ENCODE measurements at places on chromosomes 4 and X. TPM values are rescaled to one million over a fixed set of nuclear protein-coding genes. Genes with fewer than 3 reads are reported as not detected.

Gene CSAG2
- polyA plus RNA-seq = 0.58 TPM

GRCh38 chr4:21470535-21470934, 478.0 kb downstream of the KCNIP4 start:
- DNase-seq = no peak

Gene ZCCHC18
- 12.0 TPM for polyA plus RNA-seq

DNA sequence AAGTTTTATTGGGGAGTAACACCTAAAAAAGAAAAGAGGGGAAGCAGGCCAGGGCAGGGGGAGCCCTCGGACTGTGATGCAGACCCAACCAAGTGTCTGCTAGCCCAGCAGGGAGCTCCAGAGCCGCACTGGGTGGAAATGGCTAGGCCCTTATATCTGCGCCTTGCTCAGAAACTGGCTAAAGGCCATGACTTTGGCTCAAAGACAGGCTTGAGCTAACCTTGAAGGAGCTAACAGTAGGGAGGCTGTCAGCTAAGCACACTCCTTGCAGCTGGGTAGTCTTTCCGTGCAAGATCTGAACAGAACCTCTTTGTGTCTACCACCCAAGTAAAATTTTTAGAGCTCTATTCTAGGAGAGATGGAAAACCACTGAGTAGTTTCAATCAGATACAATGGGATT, 43.0 kb downstream of the SEPSECS start:
- no peak for DNase-seq

Gene POU4F2
- not detected for polyA plus RNA-seq

- no peak for DNase-seq
These were observed 32.0 kb downstream of the F8 start for GRCh38 chrX:154990496-154990895.

GRCh38 chr4:185735866-185736400, 76.1 kb downstream of the SORBS2 start:
- DNase-seq = no peak

DNA sequence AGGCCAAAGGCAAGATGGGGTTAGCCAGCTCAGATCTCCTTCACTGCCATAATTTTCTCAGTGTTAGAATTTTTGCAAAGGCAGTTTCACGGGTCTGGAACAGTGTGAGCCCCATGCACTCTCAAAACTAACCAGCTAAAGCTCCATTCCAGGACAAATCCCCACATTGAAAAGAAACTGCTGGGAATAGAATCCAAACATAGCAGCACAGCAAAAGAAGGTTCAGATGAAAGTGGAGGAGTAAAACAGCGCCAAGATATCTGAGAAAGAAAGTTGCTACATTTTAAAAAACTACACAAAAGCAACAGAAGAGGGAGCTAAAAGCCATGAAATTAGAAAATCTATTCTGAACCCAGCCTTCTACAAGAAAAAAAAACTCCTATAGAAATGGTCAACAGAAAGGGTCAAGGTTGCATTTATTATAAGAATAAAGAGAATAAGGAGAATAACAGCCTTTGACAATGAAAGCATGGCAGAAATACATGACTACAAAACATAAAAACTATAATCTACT, 39.6 kb upstream of the SLC7A3 start:
- no peak for DNase-seq

DNA sequence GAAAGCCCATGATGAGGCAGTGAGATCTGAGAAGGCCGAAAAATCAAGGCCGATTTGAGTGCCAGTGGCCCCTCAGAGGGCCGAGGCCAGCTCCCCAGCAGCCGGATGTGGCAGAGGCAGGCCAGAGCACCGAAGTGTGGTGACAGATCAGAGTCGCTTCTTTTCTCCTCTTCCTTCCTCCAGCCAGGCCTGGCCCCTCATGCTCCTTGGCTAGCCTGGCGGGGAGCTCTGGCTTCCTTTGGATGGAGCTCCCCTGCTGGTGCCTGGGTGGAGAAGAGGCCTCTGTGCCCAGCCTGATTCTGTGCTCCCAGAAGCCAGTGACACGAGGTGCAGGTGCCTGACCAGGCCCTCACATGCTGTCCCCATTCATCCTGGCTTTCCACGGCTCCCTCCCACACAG, 127.2 kb upstream of the PABPC4L start:
- no peak for DNase-seq

DNA sequence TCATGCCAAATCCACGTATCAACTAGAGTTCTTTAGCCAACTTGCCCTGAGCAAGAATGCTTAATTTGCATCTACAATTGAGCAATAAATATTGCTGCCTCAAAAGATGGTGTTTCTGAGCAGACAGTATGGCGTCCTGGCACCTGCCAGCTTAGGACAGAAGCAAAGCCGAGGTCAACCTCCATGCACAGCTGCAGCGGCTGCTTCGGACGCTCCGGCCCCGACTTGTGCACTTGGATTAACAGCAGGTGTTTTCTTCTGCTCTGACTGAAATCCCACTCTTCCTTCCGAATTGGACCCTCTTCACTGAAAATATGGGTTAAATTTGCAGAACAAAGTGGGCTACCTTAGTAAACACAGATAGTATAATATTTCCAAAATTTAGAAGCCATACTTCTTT, 215.2 kb upstream of the ETNPPL start:
- no peak for DNase-seq

GRCh38 chr4:55312489-55313101, 33.4 kb upstream of the SRD5A3 start:
- no peak for DNase-seq

Gene NPY2R
- not detected for polyA plus RNA-seq

DNA sequence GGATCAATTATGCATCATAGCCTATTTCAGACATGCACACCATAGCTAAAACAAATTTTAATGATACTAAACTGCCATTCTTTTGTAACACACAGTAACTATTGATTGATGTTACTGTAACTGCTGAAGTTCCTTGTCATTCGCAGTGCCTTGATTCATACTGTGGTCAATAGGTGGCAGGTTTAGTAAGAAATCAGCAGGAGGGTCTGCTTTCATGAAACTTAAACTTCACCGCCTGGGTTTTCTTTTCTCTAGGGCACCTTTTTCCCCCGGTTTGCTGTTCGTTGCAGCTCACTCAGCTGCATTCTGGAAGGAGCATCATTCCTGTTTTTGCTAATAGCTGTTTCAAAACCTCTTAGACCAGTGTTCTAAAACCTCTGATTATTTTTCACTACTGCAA, 88.1 kb downstream of the RPA4 start:
- no peak for DNase-seq

- no peak for DNase-seq
These were observed 11.3 kb downstream of the RAP2C start for GRCh38 chrX:132207996-132208395.

Gene NWD2
- polyA plus RNA-seq = not detected

DNA sequence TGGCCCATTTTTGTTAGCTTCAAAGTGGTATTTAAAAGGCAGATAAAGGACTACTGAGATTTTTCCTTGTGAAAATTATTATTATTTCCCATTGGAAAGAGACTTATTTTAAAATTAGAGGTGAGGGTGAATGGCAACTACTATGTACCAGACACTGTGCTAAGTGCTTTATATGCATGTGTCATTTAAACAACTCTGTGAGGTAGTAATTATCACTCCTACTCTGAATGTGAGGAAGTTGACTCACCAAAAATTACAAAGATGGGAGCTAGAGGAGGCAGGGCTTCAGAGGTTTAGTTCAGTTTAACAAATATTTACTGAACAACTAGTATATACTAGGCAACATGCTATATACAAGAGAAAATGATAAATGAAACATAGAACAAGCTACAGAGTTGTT, 78.2 kb downstream of the MSL3 start:
- no peak for DNase-seq

DNA sequence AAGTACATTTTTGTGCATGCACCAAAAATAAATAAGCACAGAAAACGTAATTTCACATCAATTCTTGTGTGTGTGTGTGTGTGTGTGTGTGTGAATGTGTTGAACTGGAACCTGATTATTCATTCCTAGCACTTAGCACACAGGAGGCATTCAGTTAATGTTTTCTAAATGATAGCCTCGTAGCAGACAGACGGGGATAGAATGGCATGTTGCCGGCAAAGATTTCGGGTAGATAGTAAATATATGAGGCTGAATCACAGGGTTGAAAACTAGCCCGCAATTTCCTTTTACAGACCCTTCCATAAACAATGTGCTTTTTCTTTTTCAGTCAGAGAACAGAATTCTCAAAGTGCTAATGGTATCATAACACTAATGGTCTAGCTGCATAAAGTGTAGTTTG, 13.5 kb downstream of the MAOB start:
- no peak for DNase-seq

Gene POU3F4
- polyA plus RNA-seq = not detected

Gene RPS6KA6
- polyA plus RNA-seq = 0.28 TPM

DNA sequence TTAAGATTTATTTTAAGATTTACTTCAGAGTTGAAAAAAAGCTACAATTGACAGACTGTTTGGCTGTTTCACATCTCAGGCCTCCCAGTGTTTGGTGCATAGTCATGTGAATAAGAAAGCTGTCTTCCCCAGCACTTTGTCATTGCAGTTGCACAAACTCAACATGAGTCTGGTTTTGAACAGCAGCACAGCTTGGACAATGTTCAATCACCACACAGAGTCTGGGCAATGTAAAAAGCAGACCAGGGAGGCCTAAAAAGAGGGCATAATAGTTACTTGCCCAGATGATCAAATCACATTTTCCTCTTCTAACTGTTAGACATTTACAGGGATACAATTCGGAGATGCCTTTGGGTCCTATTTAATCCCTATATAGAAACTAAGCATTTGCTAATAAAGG, 1055.0 kb downstream of the RPA4 start:
- no peak for DNase-seq

GRCh38 chr4:169620880-169621248, 486 bp downstream of the CLCN3 start:
- no peak for DNase-seq

DNA sequence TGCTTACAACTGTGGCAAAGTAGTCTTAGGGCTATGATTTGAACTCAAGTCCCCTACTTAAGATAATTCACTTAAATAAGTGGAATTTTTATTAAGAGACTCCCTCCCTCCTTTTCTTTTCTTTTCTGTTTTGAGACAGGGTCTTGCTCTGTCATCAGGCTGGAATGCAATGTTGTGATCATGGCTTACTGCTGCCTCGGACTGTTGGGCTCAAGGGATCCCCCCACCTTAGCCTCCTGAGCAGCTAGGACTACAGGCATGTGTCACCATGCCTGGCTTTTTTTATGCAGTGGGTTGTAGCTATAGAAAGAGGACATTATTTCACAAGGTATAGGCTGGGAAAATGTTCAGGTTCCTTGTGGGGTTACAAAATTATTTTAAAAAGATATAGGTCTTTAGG, 19.2 kb downstream of the DIAPH2 start:
- DNase-seq = no peak

Gene PCDH7
- polyA plus RNA-seq = 1.0 TPM

Gene CUL4B
- 23.3 TPM for polyA plus RNA-seq

Gene NAP1L2
- 1.3 TPM for polyA plus RNA-seq

DNA sequence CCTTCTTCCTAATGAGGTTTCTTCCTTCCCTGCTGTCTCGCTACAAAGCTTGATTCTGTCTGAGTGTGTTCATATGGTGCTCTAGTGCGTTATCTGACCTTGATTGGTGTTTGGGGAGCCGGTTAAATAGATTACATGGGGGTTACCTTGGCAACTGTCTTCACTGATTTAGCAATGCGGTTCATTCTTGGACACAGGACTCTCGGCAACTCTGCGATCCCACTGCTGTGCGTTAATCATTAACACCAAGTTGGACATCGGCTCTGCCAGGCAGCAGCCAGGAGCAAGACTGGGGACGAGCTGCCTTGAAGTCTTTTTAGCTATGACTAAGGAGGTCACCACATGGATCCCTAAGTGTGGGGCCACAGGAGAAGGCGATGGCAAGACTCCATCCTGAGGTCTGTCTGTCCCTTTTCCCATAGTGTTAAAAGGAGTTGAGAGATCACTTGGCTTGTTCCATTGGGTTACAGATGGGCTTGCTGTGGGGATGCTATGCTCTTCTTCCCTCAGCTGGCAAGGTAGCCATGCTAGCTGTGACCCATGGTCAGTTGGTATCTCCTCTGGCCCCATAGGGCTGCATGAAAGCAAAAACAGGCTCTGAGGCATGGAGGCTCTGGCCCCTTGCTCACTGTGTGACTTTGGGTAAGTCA, 93.4 kb upstream of the MAMLD1 start:
- DNase-seq = no peak

GRCh38 chrX:12403474-12404082, 265.3 kb downstream of the FRMPD4 start:
- no peak for DNase-seq

GRCh38 chr4:56861360-56861759, 39.9 kb upstream of the SPINK2 start:
- no peak for DNase-seq

GRCh38 chr4:24126776-24127175, 236.9 kb upstream of the PPARGC1A start:
- DNase-seq = no peak

- DNase-seq = no peak
These were observed 48.6 kb upstream of the STARD8 start for GRCh38 chrX:68598841-68599240.

Gene DMRTC1B
- 4.2 TPM for polyA plus RNA-seq

Gene FGG
- 0.59 TPM for polyA plus RNA-seq

DNA sequence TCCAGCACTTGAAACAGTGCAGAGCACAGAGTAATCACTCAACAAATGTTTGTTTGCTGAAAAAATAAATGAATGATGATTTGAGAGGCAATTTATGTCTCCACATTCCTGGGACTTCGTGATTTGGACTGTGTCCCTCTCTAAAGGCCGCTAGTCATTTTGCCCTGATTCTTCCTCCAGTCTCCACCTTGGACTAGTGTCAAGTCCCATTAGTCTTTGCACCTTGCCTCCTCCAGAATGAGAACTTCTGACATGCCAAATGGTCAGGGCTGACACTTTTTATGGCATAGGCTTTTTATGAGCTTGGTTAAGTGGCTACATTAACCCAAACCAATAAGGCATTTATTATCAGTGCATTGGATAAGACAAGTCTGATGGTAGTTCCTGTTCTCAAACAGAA, 65.1 kb upstream of the POF1B start:
- no peak for DNase-seq

Gene EDA
- 0.42 TPM for polyA plus RNA-seq

Gene TRIM61
- polyA plus RNA-seq = 0.65 TPM

Gene LUZP4
- not detected for polyA plus RNA-seq

DNA sequence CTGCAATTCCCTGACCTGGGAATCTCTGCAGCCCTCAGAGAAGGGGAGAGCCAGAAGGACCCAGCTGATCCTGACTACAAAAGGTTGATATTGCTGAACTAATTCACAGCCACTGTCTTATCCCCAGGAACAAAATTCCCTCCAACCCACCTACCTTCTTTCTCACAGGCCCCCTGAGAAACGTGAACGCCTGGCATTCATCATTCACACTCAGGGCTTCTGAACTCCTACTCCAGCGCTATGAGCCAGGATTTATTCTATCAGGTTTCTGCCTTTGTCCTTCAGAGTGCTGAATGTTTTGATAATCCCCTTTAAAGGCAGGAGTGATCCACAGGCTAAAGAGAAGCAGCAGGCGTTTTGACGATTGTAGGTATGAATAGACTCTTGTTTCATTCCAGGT, 76.5 kb downstream of the KCNIP4 start:
- no peak for DNase-seq

Gene RASGEF1B
- 9.4 TPM for polyA plus RNA-seq

Gene MAP3K15
- polyA plus RNA-seq = 3.9 TPM

Gene KIF4A
- 0.41 TPM for polyA plus RNA-seq
